Erythroblast (primary cell): ENCODE measurements at places on chromosomes 3 and 15.

GRCh38 chr3:193132241-193132640 lies 108.8 kb upstream of the PLAAT1 start:
- no peak for DNase-seq

DNA sequence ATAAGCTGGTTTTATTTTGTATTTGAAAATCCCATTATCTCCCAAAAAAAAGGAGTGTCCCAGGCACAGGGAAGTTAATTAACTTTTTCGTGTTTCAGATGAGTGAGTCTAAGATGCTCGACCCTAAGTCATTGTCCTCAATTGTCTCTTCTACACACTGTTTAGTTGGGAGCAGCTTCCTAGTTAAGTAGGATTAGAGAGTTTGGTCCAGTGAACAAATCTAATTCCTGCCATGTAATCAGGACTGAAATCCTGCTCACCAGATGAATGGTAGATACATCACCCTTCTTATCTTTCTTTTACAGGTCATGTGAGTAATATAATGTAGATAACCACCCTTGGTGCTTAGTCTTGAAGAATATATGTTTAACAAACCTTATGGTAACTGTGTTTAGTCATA lies 228.9 kb upstream of the MANF start:
- DNase-seq = no peak

- DNase-seq = no peak
These were observed 26.9 kb upstream of the ATOSA start for GRCh38 chr15:52706091-52706490.

DNA sequence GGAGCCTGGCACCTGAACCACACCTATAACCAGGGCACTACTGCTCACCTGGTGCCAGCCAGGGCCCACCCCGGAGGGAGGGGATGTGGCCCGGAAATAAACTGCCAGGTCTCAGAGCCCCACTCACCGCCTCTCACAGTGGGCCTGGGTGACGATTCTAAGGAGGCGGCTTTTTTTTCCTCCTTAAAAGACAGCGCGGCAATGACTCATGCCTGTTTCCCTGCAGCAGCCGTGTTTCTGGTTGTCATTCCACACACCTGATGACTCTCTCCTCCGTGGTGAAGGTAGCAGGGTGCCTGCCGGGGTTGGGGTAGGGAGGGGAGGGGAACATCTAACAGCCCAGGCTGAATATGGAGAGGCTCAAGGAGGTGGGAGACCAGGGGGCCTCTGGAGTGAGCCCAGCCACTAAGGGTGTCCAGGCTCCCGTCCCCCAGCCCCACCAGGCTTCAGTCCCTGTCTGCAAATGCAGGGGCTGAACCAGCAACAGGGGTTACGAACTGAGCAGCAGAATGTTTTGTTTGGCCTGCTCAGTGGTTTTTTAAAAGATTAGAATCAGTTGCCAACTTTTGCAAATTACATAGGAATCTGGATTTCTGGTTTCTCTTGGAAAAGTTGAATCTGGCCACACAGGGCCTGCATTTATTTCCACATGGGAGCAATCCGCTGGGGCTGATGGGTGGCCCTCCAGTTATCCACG lies 127.3 kb upstream of the LINGO1 start:
- no peak for DNase-seq
